ENCODE measurements at places on chromosomes 16 and 17. TPM values are rescaled to one million over a fixed set of nuclear protein-coding genes. Genes with fewer than 3 reads are reported as not detected.
A peak's percentile ranks its signal among the peaks of the same experiment; 100 is the strongest.

- no peak for DNase-seq
These were observed 54.3 kb downstream of the ELAC2 start for GRCh38 chr17:12963505-12963904.

- no peak for DNase-seq
These were observed 87.8 kb upstream of the IRX5 start for GRCh38 chr16:54842743-54843423.

GRCh38 chr17:59454633-59455105, 110.7 kb upstream of the DHX40 start:
- no peak for DNase-seq

DNA sequence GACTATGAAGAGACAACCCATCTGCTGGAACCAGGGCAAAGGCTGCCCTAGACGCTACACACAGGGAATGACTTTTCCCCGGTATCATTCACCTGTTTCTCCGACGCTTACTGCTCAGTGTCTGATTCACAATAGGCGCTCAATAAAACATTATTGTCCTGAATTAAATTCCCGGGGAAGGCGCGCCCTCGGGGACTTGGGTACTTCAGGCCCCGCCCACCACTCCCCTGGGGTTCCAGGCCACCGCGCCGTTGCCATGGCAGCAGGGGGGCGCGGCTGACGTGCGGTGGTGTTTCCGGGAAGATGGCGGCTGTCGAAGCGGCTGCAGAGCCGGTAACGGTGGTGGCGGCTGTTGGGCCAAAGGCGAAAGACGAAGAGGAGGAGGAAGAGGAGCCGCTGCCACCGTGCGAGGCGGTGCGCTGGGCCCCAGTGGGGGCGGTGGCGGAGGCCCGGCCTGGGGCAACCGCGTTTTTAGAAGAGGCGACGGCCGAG, at the start of gene RUNDC1:
TSS of gene RUNDC1 (plus strand) at position 292 of the 492 bp plus-strand sequence. CDS start at position 304, 12 bp downstream.
- DNase-seq, result peak; percentile 97

DNA sequence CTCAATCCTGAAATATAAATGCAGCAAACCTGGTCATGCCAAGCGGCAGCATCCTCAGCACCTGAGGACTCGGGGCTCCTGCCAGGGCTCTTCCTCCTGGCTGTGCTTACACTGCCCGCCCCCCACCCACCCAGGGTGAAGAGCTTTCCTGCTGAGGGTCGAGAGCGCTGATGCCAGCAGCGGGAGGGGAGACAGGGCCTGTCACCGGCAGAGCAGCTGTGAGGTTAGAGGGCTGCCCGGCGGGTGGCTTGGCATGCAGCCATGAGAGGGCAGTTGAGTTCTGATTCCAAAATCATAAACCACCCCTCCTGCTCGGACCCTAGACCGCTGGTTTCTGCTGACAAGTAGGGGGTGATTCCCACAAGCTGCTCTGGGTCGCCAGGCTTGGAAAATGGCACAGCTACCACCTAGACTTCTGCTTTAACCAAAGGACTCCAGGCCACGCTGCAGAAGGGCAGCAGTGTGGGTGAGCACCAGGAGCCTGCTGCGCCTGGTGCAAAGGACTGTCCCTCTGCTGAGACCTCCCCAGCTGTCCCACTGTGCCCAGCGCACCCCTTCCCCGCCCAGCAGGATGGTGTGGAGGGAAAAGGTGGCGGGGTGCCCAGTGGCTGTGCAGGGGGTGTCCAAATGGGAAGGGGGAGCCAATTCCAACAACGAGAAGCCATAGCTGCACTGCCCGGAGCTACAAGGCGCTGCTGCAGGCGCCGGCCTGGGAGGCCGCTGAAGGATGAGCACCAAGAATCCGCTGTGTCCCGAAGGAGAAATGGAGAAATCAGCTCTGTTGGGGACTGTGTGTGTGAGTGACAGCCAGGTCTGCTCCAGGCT, 26.6 kb downstream of the MXRA7 start:
- no peak for DNase-seq

DNA sequence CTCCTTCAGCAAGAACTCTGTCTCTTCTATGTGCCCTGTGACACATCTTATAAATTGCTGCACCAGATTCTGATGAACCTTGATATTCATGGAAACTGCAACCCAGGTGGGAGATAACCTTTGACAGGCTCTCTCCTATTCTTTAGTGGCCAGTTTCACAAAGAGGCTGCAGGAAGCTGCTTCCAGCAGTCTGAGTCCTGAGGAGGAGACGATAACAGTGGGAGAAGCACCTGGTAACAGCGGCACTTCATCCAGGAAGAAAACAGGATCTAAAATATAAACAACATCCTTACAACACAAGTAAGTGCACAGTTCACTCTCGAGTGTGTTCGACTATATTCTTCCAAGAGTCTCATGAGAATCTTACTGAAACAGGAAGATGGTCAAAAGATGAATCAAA, 180.1 kb downstream of the MAP2K6 start:
- DNase-seq, result no peak

DNA sequence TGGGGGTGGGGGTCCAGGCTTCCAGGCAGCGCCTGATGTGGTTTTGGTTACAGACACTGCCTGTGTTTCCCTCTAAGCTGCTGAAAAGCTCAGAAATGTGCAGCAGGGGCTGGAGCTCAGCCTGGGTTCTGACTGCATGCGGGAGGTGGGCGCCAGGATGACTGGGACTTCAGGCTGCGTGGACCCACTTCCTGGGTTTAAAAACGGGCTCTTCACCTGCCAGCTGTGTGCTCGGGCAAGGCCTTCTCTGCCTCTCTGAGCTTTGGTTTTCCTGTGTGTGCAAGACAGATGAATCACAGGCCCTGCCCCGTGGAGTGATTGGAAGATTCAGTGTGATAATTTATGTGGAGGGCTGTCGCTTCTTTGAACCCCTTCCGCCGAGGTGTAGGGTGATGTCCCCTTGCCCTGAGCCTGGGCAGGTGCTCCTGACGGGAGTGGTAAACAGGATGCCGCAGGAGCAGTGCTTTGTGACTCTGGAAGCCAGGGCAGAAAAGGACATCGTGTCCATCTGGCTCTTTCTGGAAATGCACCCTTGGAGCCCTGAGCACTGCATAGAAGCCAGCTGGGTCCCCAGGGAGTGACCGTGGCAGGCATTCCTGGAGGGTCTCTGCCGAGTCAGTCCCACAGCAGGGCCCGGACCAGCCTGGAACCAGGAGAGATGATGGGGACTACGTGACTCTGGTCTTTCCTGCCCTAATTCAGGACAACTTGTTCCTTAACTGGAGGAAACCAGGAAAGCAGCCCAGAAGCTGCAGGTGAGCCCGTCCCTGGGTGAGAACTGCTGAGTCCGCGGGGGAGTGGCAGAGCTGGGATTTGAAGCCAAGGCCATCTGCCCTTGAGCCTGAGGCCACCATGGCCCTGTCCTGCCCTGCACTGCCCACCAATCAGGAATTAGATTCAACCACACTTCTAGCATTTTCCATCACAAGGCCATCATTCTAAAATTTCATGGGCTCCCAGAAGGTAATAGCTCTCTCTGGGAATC, 28.5 kb upstream of the SLC7A5 start:
- DNase-seq, result no peak

DNA sequence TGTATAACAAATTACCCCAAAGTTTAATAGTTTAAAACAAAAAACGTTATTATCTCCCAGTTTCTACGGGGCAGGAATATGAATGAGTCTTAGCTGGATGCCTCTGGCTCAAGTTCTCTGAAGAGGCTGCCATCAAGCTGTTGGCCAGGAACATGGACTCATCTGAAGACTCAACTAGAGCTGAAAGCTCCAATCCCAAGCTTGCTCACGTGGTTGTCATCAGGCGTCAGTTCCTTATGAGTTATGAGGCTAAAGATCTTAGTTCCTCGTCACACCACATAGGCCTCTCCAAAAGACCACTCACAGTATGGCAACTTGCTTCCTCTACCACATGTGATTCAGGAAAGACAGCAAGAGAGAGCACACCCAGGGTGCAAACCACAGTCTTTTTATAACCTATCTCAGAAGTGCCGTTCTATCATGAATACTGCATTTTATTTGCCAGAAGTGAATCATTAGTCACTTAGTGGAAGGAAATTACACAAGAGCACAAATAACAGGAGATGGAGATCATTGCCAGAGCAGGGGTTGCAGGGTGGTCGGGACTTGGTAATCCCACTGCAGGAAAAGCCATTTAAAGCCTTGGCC, 48.7 kb upstream of the NLK start:
- DNase-seq, result no peak

The FTO gene
- 74.3 TPM for total RNA-seq

The PLK1 gene
- total RNA-seq, result 141 TPM

The CYGB gene
- 2.1 TPM for total RNA-seq

The TAF1C gene
- 51.9 TPM for total RNA-seq

The SHISA6 gene
- total RNA-seq, result 0.52 TPM

The PSMD11 gene
- total RNA-seq, result 132 TPM

The GDPD1 gene
- total RNA-seq, result 8.1 TPM

Measured in GM23338 (cell line).